ENCODE measurements at places on chromosomes 16 and 17.

GRCh38 chr17:693791-694638, 20.6 kb downstream of the VPS53 start:
- no peak for DNase-seq

DNA sequence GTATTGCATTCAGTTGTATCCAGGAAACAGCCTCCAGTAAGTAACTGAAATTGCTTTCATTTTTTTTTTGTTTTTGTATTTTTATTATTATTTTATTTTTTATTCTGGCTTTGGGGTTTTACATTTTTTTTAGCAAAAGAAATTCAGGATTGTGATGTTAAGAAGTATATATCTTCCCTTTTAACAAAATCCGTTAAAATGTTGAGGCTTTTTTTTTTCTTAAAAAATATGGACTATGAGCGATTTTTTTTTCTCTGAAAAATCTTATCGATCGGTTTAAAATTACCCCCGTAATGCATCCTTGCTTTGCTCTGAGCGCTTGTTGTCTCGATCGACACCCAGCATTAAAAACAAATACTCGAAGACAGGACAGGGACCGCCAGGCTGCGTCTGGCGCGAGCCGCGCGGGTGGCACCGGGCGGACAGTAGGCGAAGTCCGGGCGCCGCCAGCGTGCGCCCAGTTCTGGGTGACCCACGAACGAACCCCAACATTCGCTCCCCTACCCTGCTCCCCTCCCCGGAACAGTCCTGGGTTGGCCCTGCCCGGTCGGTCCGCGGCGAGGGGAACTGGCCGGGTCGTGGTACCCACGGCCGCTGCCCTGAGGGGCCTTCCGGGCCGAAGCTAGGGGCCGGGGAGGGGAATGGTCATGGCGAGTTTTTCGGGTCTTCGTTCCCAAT, 482 bp downstream of the BAHCC1 start:
- DNase-seq = no peak

- no peak for DNase-seq
These were observed 5.2 kb downstream of the SLC12A4 start for GRCh38 chr16:67963292-67963661.

- DNase-seq = peak; percentile 46
These were observed 18.9 kb downstream of the XYLT1 start for GRCh38 chr16:17451843-17452242.

GRCh38 chr16:12166271-12166670, 189.7 kb downstream of the SNX29 start:
- DNase-seq = no peak

DNA sequence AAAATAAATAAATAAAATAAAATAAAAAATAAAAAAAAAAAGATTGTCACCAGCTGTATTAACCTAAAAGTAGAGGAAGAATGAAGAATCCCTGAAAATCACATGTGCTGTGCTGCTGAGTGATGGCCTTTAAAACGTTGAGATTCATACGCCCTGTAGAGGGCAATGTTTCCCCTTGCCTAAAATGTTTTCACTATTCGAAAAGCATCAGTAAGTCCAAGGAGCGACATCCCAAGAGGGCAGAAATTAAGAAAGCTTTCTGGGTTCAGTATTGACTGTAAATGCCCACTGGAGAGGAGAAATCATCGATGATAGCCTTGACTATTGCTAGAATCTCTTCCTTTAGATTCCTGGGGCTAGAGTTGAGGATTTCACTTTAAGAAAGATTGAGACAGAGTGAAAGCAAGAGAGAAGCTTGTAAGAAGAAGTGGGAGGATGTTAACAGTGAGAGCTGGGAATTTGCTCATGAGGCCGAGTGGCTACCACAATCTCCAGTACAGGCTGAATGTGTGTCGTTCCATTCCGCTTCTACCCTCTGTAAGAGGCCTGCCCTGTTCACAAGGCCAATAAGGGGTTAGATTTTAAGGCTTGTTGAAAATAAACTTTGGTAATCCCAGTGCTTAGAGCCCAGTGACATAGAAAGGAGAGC, 170.8 kb upstream of the FAM20A start:
- DNase-seq = peak; percentile 51
